ENCODE measurements at places on chromosomes 2 and 18.
A peak's percentile ranks its signal among the peaks of the same experiment; 100 is the strongest.

GRCh38 chr2:37154785-37155184 is 2.0 kb downstream of the EIF2AK2 start:
- no peaks in the 10 kb centered on the region for H3K36me3 ChIP-seq
- no peak overlapping the region for H3K4me3 ChIP-seq
- no peaks in the 10 kb centered on the region for H3K4me1 ChIP-seq
- H3K27ac ChIP-seq = no peak overlapping the region
- DNase-seq = no peak

GRCh38 chr2:119439574-119440500 is 8.2 kb downstream of the TMEM37 start:
- H3K27me3 ChIP-seq = no peaks in the 10 kb centered on the region
- H3K4me3 ChIP-seq = no peak overlapping the region
- no peaks in the 10 kb centered on the region for H3K36me3 ChIP-seq

DNA sequence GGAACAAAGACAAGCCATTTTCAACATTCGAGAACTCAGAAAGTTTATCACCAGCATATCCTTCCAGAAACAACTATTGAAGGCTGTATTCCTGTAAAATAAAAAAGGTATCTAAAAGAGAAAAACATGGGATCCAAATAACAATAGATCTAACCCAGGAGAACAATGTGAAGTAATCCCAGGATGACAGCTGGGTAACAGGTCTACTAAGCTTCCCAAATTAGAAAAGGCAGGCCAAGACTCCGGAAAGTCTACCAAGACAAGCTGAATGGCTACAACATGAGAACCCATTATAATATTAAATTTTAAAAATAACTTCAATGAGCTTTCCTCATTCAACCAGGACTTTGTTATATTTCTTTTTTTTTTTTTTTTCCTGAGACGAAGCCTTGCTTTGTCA is 6.5 kb downstream of the PIAS2 start:
- H3K27me3 ChIP-seq = no peaks in the 10 kb centered on the region

- H3K4me1 ChIP-seq = no peaks in the 10 kb centered on the region
- no peak for DNase-seq
- no peaks in the 10 kb centered on the region for H3K27me3 ChIP-seq
- H3K36me3 ChIP-seq = no peaks in the 10 kb centered on the region
Observed at GRCh38 chr2:100615471-100615870, 52.7 kb downstream of the PDCL3 start.

- DNase-seq = no peak
- no peak overlapping the region for H3K4me3 ChIP-seq
Observed at GRCh38 chr2:21443494-21444105, 319.8 kb downstream of the TDRD15 start.

GRCh38 chr18:23972453-23972852 is 42.1 kb upstream of the TTC39C start:
- no peak overlapping the region for H3K4me3 ChIP-seq
- H3K27me3 ChIP-seq = no peaks in the 10 kb centered on the region
- no peaks in the 10 kb centered on the region for H3K4me1 ChIP-seq
- no peak overlapping the region for H3K27ac ChIP-seq
- no peaks in the 10 kb centered on the region for H3K36me3 ChIP-seq

GRCh38 chr2:179569831-179570233 is 291.6 kb downstream of the ZNF385B start:
- no peak overlapping the region for H3K4me3 ChIP-seq
- H3K4me1 ChIP-seq = no peaks in the 10 kb centered on the region
- no peak overlapping the region for H3K27ac ChIP-seq

DNA sequence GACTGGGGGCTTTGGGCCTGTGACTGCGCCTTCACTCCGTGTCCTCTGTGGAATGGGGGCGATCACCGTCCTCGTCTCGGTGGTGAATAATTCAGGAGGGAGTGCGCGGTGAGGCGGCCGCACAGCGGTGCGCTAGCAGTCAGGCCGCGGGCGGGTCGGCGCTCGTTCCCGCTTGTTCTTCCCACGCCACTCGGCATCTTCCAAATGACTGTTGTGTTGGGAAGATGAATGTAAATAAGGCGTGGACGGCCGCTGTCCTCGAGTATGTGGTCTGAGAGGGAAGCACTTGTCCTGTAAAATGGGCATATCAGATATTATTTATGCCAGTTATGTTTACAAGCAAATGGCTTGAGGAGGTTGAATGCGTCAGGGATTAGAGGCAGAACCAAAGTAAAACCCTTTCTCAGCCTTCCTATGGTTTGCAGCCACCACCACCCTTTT is 608 bp upstream of the VPS4B start:
- H3K4me1 ChIP-seq = peaks cover 5% of the 10 kb centered on the region
- H3K4me3 ChIP-seq = peak overlapping the region; percentile 73
- peak overlapping the region; percentile 94 for H3K27ac ChIP-seq
- no peaks in the 10 kb centered on the region for H3K27me3 ChIP-seq

DNA sequence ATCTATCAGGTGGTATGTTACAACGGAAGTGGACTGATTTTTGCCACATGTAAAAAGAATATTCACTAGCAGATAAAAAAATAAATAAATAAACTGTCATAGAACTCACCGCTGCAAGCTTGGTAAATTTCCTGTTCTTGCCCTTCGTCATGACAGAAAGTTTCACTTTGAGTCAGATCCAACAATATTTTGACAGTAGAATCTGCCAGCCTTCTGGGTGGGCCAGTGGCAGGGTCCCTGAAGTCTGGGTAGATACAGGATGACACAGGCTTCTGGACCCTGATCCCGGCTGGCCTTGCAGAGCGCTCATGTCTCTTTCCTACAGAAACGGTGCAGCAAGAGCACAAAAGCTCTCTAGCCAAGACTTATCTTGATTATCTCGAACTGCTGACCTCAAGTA is 97.8 kb upstream of the PMAIP1 start:
- no peak for DNase-seq
- no peaks in the 10 kb centered on the region for H3K4me1 ChIP-seq
- H3K27ac ChIP-seq = no peak overlapping the region
- no peaks in the 10 kb centered on the region for H3K27me3 ChIP-seq

DNA sequence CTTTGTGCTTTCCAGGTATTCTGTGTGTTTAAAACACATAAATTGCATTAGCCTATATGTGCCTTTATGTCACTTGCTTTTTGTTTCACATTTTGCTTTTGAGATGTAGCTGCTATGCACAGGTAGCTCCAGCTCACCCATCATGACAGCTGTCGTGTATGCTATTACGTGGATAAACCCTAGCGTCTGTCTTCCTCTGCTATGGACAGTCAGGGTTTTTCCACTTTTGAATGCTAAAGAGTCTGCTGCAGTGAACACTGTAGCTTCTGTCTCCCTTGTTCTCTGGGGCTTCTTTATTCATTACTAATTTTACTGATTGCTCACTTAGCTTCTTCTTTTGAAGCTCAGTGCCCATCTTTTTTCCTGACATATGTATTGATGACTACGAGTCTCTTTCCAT is 24.7 kb upstream of the MBP start:
- H3K4me3 ChIP-seq = no peak overlapping the region
- no peak for DNase-seq
- H3K27me3 ChIP-seq = no peaks in the 10 kb centered on the region

DNA sequence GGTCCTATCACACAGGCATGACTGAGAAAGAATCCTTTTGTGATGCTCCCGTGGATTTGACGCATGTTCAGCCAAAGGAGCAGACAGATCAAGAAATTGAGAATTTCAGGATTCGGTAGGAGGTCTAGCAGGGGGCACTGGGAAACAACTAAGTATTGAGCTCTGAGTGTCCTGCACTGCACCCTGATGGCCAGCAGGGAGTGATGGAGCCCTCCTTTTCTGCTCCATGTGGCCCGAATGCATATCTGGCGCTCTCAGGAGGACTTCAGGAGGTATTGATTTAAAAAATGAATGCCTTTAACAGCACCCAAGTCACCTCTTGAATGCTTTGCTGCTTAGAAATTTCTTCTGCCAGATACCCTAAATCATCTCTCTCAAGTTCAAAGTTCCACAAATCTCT is 58.0 kb downstream of the ZNF519 start:
- no peak overlapping the region for H3K4me3 ChIP-seq
- H3K27ac ChIP-seq = no peak overlapping the region
- no peaks in the 10 kb centered on the region for H3K4me1 ChIP-seq

- no peaks in the 10 kb centered on the region for H3K36me3 ChIP-seq
- no peak overlapping the region for H3K4me3 ChIP-seq
- no peak for DNase-seq
- H3K4me1 ChIP-seq = no peaks in the 10 kb centered on the region
Observed at GRCh38 chr18:4808891-4809290, 353.8 kb upstream of the DLGAP1 start.

GRCh38 chr2:43041173-43041591 is 185.2 kb downstream of the ZFP36L2 start:
- H3K27ac ChIP-seq = peak overlapping the region; percentile 71
- no peak for DNase-seq
- H3K36me3 ChIP-seq = no peaks in the 10 kb centered on the region
- peaks cover 11% of the 10 kb centered on the region for H3K4me1 ChIP-seq

- no peaks in the 10 kb centered on the region for H3K36me3 ChIP-seq
- no peak overlapping the region for H3K4me3 ChIP-seq
- no peak overlapping the region for H3K27ac ChIP-seq
- H3K27me3 ChIP-seq = no peaks in the 10 kb centered on the region
- H3K4me1 ChIP-seq = no peaks in the 10 kb centered on the region
Observed at GRCh38 chr2:168633895-168634294, 168.5 kb upstream of the NOSTRIN start.

GRCh38 chr2:71891155-71891554 is 256.5 kb downstream of the CYP26B1 start:
- no peak overlapping the region for H3K27ac ChIP-seq
- no peaks in the 10 kb centered on the region for H3K4me1 ChIP-seq
- no peaks in the 10 kb centered on the region for H3K27me3 ChIP-seq
- DNase-seq = no peak
- no peak overlapping the region for H3K4me3 ChIP-seq
- no peaks in the 10 kb centered on the region for H3K36me3 ChIP-seq

DNA sequence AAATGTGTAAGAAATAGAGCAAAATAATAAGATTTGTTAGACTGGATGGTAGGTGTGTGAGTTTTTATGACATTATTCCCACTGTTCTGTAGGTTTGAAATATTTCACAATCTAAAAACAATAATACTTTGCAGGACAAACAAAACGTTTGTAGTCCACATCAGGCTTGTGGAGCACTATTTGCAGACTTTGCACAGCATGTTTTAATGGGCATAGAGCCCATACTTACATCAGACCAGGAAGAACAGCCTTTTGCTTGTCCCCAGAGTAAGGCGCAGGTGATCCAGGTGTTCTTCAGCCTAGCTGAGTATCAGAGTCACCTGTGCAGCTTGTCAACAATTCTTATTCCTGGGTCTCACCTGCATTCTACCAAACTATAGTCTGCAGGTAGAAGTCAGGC is 9.1 kb upstream of the STK39 start:
- H3K36me3 ChIP-seq = no peaks in the 10 kb centered on the region
- no peaks in the 10 kb centered on the region for H3K27me3 ChIP-seq
- H3K27ac ChIP-seq = no peak overlapping the region
- no peak for DNase-seq
- no peaks in the 10 kb centered on the region for H3K4me1 ChIP-seq
- H3K4me3 ChIP-seq = no peak overlapping the region

DNA sequence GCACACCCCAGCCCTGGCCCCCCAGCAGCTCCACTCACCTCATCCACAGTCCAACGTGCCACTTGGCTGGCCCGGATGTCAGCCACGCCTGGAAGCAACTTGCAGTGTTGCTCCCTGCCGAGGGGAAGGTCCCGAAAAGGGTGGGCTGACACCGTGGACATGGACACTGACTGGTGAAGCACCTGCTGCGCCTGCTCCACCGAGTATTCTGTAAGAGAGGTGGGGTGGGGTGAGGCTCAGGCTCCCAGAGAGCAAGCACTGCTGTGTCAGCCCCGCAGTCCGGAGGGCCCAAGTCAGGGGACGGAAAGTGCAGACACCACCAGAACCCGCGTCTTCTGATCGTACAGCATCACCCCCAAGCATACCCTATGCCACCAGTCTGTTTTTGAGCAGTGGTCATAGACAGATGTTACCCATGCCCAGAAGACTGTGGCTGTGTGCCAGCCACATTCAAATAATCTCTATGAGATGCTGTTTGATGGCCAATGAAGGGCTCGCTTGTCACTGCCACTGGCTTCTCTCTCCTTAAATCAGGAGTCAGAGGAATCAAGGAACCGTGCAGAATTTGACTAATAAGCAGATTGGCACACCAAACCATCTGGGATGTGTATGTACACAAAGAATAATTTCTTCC is 74.2 kb upstream of the TMEM200C start:
- H3K4me1 ChIP-seq = no peaks in the 10 kb centered on the region
- no peaks in the 10 kb centered on the region for H3K36me3 ChIP-seq
- no peak for DNase-seq
- H3K27me3 ChIP-seq = no peaks in the 10 kb centered on the region
- H3K27ac ChIP-seq = no peak overlapping the region

GRCh38 chr2:66427300-66427699 is 7.6 kb upstream of the MEIS1 start:
- DNase-seq = no peak
- H3K4me3 ChIP-seq = no peak overlapping the region
- no peak overlapping the region for H3K27ac ChIP-seq
- H3K27me3 ChIP-seq = peaks cover 3% of the 10 kb centered on the region

DNA sequence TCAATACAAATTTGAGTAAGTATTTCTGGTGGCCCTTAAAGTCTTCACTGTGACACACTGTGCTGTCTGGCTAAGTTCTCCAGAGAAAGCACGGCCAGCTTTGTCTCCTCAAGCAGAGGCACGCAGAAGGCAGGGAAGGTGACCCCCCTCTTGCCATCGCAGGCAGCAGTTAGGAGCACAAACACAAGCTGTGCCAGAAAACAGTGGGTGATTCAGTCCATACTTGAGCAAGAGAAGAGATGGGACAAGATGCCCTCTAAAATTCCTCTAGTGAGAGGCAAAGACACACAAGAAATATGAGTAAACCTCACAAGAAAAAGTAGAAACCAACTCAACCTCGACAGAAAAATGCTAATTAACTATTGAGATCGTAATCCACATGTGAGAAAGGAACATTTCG is 9.8 kb downstream of the MCEE start:
- peaks cover 5% of the 10 kb centered on the region for H3K36me3 ChIP-seq
- H3K27ac ChIP-seq = no peak overlapping the region
- H3K4me1 ChIP-seq = no peaks in the 10 kb centered on the region
- no peak for DNase-seq
- no peaks in the 10 kb centered on the region for H3K27me3 ChIP-seq

- no peak overlapping the region for H3K4me3 ChIP-seq
- no peaks in the 10 kb centered on the region for H3K27me3 ChIP-seq
- H3K36me3 ChIP-seq = no peaks in the 10 kb centered on the region
- no peak overlapping the region for H3K27ac ChIP-seq
- H3K4me1 ChIP-seq = no peaks in the 10 kb centered on the region
- DNase-seq = no peak
Observed at GRCh38 chr2:18551623-18552022, 8.8 kb downstream of the RDH14 start.

All from breast epithelium (tissue), 4 donors.